Melanocyte of skin (primary cell): ENCODE measurements at places on chromosomes 6 and 20. TPM values are rescaled to one million over a fixed set of nuclear protein-coding genes. Genes with fewer than 3 reads are reported as not detected.

SAMD5 gene
- 3.3 and 6.5 TPM in 2 replicates for total RNA-seq

RAET1E gene
- 0.46 TPM in 1 of 2 replicates, not detected in the other for total RNA-seq

TRIM15 gene
- not detected in 2 replicates for total RNA-seq

GSTA2 gene
- not detected in 2 replicates for total RNA-seq

CAGE1 gene
- 0.15 and 0.33 TPM in 2 replicates for total RNA-seq

EEF1A2 gene
- 0.34 TPM in 1 of 2 replicates, not detected in the other for total RNA-seq

TM9SF4 gene
- 51.6 and 60.5 TPM in 2 replicates for total RNA-seq

LIME1 gene
- 1.7 TPM in 2 replicates for total RNA-seq

FOXQ1 gene
- not detected in 2 replicates for total RNA-seq

MAPK13 gene
- total RNA-seq: 2.3 and 3.3 TPM in 2 replicates

DPPA5 gene
- total RNA-seq: not detected in 2 replicates

GABRR2 gene
- total RNA-seq: 0.31 TPM in 1 of 2 replicates, not detected in the other

SLC24A3 gene
- total RNA-seq: not detected in 2 replicates

CCND3 gene
- 63.0 and 66.9 TPM in 2 replicates for total RNA-seq

EPB41L1 gene
- 4.0 and 4.8 TPM in 2 replicates for total RNA-seq

SLC17A9 gene
- 2.9 and 5.3 TPM in 2 replicates for total RNA-seq

SOBP gene
- 2.8 TPM in 1 of 2 replicates, not detected in the other for total RNA-seq

PRDM13 gene
- not detected in 2 replicates for total RNA-seq

SLC52A3 gene
- total RNA-seq: not detected in 2 replicates

RHAG gene
- total RNA-seq: not detected in 2 replicates

FOXC1 gene
- 1.0 and 1.1 TPM in 2 replicates for total RNA-seq

WFDC2 gene
- total RNA-seq: 0.62 TPM in 1 of 2 replicates, not detected in the other

FAM83C gene
- total RNA-seq: not detected in 2 replicates

CRISP3 gene
- not detected in 2 replicates for total RNA-seq

SLC12A5 gene
- total RNA-seq: under 0.01 TPM in 1 of 2 replicates, not detected in the other

IL20RA gene
- not detected in 2 replicates for total RNA-seq

DLK2 gene
- total RNA-seq: not detected in 2 replicates

KCNG1 gene
- 1.4 and 3.3 TPM in 2 replicates for total RNA-seq

DOK5 gene
- 15.3 and 17.1 TPM in 2 replicates for total RNA-seq

MYB gene
- total RNA-seq: 0.33 and 0.93 TPM in 2 replicates

GHRH gene
- not detected in 2 replicates for total RNA-seq

OSER1 gene
- 46.0 and 48.3 TPM in 2 replicates for total RNA-seq

IPCEF1 gene
- under 0.01 and 0.36 TPM in 2 replicates for total RNA-seq

ZNF391 gene
- 1.7 and 1.8 TPM in 2 replicates for total RNA-seq

SNAP91 gene
- total RNA-seq: not detected in 2 replicates

UST gene
- 20.0 and 22.9 TPM in 2 replicates for total RNA-seq

CHMP4B gene
- total RNA-seq: 26.2 and 28.7 TPM in 2 replicates
